LNCaP clone FGC (cell line): ENCODE measurements at places on chromosomes 4 and X.

- DNase-seq = no peak
Measured at GRCh38 chrX:75603833-75604232, 81.0 kb upstream of the ZDHHC15 start.

DNA sequence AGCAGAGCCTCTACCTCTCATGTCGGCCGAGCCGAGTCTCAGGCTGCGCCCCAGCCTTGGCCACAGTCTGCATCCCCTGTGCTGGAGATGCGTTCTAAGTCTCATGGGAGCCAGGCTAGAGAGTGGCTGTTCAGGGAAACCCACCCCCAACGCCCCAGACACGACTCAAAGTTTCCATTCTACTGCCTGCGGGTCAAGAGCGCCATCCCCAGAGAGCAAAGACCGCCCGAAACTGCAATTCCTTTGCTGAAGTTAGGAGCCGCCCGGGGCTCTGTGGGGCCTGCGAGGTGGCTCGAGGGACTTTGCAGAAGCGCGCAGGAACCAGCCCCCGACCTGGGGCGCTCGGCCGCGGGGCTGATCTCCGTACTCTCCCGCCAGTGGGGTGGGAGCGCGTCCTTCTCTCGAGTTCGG, 10.0 kb upstream of the ELF4 start:
- no peak for DNase-seq

DNA sequence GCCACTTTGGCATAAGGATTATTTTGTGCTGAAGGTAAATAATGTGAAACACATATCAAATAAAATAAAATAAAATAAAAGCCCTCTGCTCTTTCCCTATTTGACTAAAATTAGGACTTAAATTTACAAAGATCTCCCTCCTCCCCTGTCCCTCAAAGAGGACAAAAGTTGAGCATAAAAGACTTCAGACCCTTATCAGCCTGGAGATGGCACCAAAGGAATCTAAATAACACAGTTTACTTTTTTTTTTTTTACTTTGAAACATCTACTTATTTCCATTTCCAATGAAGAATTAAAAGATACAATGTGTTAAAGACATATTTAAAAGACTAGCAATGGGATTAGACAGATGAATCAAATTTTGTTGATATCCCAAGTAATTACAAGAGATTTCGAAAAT, 89.7 kb downstream of the EPHA5 start:
- no peak for DNase-seq

DNA sequence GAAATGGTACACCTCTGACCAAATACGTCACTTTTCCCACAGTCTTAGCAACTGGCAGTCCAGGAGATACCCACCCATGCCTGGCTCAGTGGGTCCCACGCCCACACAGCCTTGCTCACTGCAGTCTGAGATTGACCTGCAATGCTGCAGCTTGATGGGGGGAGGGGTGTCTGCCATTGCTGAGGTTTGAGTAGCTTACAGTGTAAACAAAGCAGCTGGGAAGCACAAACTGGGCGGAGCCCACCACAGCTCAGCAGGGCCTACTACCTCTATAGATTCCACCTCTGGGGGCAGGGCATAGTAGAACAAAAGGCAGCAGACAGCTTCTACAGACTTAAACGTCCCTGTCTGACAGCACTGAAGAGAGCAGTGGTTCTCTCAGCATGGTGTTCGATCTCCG, 52.7 kb downstream of the AMER1 start:
- no peak for DNase-seq

- DNase-seq = no peak
Measured at GRCh38 chrX:150616179-150616862, 47.9 kb downstream of the MTM1 start.
